H1 (cell line): ENCODE measurements at places on chromosomes 2 and 18. TPM values are rescaled to one million over a fixed set of nuclear protein-coding genes. Genes with fewer than 3 reads are reported as not detected.

The NR4A2 gene
- 1.4 and 1.7 TPM in 2 replicates for total RNA-seq

The OTOS gene
- total RNA-seq = 0.63 TPM in 1 of 2 replicates, not detected in the other

The UGT1A8 gene
- total RNA-seq = not detected in 2 replicates

- H3K4me1 ChIP-seq = no peaks in the 10 kb centered on the region
- no peak overlapping the region for H3K4me3 ChIP-seq
- no peak for DNase-seq
- H3K27me3 ChIP-seq = no peaks in the 10 kb centered on the region
Observed at GRCh38 chr2:230569298-230569697, 143.3 kb upstream of the CAB39 start.

- H3K36me3 ChIP-seq = no peaks in the 10 kb centered on the region
- H3K27me3 ChIP-seq = no peaks in the 10 kb centered on the region
- no peaks in the 10 kb centered on the region for H3K4me1 ChIP-seq
- H3K4me3 ChIP-seq = no peak overlapping the region
Observed at GRCh38 chr2:132253496-132254305, 91.9 kb upstream of the ANKRD30BL start.

GRCh38 chr18:24396082-24396633 is 1.5 kb downstream of the OSBPL1A start:
- H3K27ac ChIP-seq = no peak overlapping the region
- peaks cover 7% of the 10 kb centered on the region for H3K4me1 ChIP-seq
- no peaks in the 10 kb centered on the region for H3K36me3 ChIP-seq
- DNase-seq = no peak
- H3K4me3 ChIP-seq = peak overlapping the region; percentile 91
- H3K27me3 ChIP-seq = no peaks in the 10 kb centered on the region

DNA sequence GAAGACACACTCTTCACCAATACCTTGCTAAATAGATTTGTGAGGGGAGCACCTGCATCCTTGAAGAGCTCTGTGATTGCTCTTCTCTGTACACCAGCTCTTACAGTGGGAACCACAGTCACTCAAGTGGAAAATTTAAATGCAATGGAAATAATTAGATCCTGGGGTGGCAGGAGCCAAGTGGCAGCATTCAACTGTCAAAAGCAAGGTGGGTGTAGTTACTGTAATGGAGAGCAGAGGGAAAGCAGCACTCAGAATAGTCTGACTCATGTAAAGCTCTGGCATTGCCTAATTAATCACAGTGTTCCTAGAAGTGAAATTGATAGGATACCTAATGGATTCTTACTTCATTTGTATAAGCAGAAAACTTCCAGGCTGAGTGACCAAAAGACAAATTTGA is 245.8 kb downstream of the KCNE4 start:
- H3K4me3 ChIP-seq = no peak overlapping the region
- H3K27me3 ChIP-seq = no peaks in the 10 kb centered on the region
- no peaks in the 10 kb centered on the region for H3K4me1 ChIP-seq

- H3K27ac ChIP-seq = no peak overlapping the region
- H3K27me3 ChIP-seq = peaks cover 100% of the 10 kb centered on the region
- H3K4me1 ChIP-seq = no peaks in the 10 kb centered on the region
- no peaks in the 10 kb centered on the region for H3K36me3 ChIP-seq
Observed at GRCh38 chr18:22170421-22171257, 1.2 kb downstream of the GATA6 start.

DNA sequence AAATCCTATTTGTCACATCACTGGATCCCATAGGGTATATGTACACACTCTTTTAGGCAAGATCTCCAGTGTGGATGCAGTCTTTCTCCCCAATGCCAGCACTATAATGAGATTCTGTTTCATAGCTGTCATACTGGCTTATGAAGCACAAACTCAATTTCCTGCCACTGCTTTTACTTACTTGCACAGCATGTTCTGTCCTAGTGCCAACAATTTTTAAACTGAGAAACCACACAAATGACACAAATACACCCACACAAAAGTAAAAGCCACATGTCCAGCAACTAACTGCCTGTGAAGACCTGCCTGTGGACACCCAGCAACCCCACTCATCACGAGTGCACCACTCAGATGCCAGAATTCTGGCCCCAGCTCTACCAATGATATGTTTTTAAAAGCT is 29.6 kb upstream of the RNU4ATAC start:
- H3K27ac ChIP-seq = no peak overlapping the region
- H3K4me1 ChIP-seq = no peaks in the 10 kb centered on the region; the same call in 1 of the 2 replicates
- no peak overlapping the region for H3K4me3 ChIP-seq

- no peaks in the 10 kb centered on the region for H3K27me3 ChIP-seq
- H3K4me1 ChIP-seq = no peaks in the 10 kb centered on the region
- no peak overlapping the region for H3K27ac ChIP-seq
- no peak for DNase-seq
- H3K36me3 ChIP-seq = no peaks in the 10 kb centered on the region
- no peak overlapping the region for H3K4me3 ChIP-seq
Observed at GRCh38 chr2:11566383-11566782, 32.5 kb downstream of the GREB1 start.

DNA sequence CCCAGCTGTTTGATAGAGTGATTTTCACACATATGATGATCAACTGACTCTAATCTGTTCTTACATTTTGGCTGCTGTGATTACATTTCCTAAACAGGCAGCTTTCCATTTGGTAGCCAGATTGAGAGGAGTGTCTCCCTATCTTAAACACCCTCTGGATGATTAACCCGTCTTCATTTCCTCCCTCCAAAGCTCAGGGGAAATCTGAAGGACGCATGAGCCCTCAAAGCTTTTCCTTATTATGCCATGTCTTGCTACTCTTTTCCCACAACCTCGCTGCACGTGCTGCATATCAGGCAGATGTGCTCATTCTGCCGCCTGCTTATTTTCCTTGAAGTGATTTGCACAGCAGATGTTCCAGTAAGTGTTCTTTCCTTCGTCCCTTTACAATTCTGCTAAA is 837.4 kb downstream of the LRRTM4 start:
- H3K27ac ChIP-seq = no peak overlapping the region
- no peak for DNase-seq
- no peaks in the 10 kb centered on the region for H3K4me1 ChIP-seq
- H3K27me3 ChIP-seq = no peaks in the 10 kb centered on the region

- no peaks in the 10 kb centered on the region; the same call in 1 of the 2 replicates for H3K36me3 ChIP-seq
- H3K27me3 ChIP-seq = no peaks in the 10 kb centered on the region
- no peak overlapping the region for H3K4me3 ChIP-seq
Observed at GRCh38 chr2:178844701-178845100, 37.5 kb upstream of the TTN start.

DNA sequence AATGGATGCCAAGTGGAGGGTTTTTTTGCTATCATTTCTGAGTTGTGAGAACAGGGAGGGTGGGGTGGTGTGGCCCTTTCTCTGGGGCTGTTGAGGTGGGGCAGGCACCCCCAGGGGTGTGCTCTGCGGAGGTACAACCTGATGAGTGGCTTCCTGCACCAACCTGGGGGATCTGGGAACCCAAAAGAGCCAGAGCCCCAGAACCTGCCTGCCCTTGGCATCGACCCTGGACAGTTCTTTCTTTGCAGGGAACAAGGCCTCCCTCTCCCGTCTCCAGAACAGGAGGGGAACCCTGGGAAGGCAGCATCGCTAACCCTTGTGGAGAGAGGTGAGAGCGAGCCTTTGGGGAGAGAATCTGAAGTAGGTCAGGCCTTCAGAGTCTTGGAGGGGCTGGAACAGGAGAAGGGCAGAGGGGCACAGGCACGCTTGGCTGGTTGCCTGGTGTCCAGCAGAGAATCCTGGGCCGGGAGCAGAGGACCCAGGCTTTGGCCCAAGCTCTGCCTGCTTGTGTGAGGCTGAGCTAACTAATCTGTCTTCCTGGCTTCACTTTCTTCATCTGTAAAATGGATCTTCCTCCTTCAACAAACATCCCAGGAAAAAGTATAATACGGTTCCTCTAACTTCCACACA is 84.9 kb downstream of the RHOB start:
- no peaks in the 10 kb centered on the region for H3K27me3 ChIP-seq
- DNase-seq = no peak
- no peaks in the 10 kb centered on the region for H3K36me3 ChIP-seq
- H3K4me3 ChIP-seq = no peak overlapping the region
- H3K27ac ChIP-seq = no peak overlapping the region
